ENCODE measurements at places on chromosomes 1 and 21. TPM values are rescaled to one million over a fixed set of nuclear protein-coding genes. Genes with fewer than 3 reads are reported as not detected.

GUCA2A gene
- not detected for total RNA-seq

DDAH1 gene
- total RNA-seq: 89.6 TPM

CFAP107 gene
- not detected for total RNA-seq

DNM3 gene
- 0.72 TPM for total RNA-seq

SPRR2F gene
- not detected for total RNA-seq

ZNF648 gene
- total RNA-seq: not detected

SELENBP1 gene
- total RNA-seq: 28.3 TPM

LIN9 gene
- 2.5 TPM for total RNA-seq

PSMB4 gene
- 362 TPM for total RNA-seq

RHBDL2 gene
- 0.59 TPM for total RNA-seq

EPHB2 gene
- 8.7 TPM for total RNA-seq

SLC6A9 gene
- total RNA-seq: 18.5 TPM

TEX38 gene
- not detected for total RNA-seq

SLC37A1 gene
- 6.9 TPM for total RNA-seq

CYYR1 gene
- total RNA-seq: under 0.01 TPM

ZBTB7B gene
- 23.5 TPM for total RNA-seq

ICOSLG gene
- total RNA-seq: 0.29 TPM

GBP6 gene
- not detected for total RNA-seq

PTGFR gene
- 81.9 TPM for total RNA-seq

RBP7 gene
- total RNA-seq: not detected

TCHHL1 gene
- total RNA-seq: not detected

RHCE gene
- 0.88 TPM for total RNA-seq

ELAPOR1 gene
- total RNA-seq: 0.36 TPM

RHOU gene
- total RNA-seq: 0.72 TPM

Data from osteoblast (primary cell).